DND-41 (cell line): ENCODE measurements at places on chromosomes 5 and 9.

DNA sequence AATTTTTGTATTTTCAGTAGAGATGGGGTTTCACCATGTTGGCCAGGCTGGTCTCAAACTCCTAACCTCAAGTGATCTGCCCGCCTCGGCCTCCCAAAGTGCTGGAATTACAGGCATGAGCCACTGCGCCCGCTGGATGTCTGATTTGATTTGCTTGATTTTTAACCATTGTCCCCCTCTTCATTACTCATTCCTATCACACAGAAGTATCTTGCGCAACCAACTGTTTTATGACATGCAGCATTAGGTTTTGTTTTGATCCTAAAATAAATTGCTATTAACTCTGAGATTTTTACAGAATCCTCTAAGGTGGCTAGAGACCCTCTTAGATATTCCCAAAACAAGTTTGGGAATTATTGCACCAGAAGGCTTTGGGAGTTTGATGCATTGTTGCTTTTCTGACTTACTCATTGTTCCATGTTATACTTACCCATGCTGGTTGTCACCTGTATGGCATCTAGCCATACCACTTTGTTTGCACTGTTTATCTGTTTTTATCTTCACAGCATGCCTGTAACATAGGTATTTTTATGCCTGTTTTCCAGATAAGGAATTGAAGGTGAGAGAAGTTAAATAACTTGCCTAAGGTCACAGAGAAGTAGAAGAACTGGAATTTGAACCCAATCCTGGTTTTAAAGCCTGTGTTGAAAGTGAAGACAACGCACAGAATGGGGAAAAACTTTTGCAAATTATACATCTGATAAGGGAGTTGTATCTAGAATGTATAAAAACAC is 35.9 kb upstream of the PWWP2A start:
- no peaks in the 10 kb centered on the region for H3K36me3 ChIP-seq
- no peak for DNase-seq
- H3K27me3 ChIP-seq, result no peaks in the 10 kb centered on the region
- H3K4me3 ChIP-seq, result no peak overlapping the region
- H3K4me1 ChIP-seq, result no peaks in the 10 kb centered on the region
- no peak overlapping the region for H3K27ac ChIP-seq

GRCh38 chr5:16529306-16529705 is 63.7 kb upstream of the ZNF622 start:
- H3K36me3 ChIP-seq, result no peaks in the 10 kb centered on the region
- H3K27me3 ChIP-seq, result no peaks in the 10 kb centered on the region
- no peak for DNase-seq
- no peak overlapping the region for H3K4me3 ChIP-seq
- H3K27ac ChIP-seq, result no peak overlapping the region

DNA sequence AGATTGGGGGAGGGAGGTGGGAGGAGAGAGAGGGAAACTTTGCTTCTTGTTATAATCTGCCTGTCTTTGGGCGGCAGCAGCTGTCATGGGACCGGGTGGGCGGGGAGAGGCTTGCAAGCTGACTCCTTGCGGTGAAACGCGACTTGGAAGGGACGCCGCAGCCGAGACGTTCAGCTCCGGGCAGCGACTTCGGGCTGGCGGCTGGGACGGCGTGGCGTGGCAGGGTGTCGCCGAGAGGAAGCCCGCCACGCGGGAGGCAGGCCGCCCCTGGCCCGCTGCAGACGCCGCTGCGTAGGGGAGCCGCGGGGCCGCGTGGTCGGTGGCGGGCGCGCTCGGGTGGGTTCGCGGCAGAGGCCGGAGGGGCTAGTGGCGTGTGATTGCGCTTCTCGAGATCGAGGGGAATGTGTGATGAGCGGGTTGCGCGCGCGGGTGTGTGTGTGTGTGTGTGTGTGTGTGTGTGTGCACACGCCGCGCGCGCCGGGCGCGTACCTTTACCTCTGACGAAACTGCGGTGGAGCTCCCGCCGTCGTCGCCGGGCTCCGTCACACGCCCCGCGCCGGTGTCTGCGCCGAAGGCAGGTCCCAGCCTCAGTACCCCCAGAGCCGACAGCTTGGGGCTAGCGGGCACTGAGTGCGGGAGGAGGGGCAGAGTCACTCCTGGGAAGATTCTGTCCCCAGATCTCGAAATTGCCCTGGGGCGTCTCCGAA is 1.7 kb downstream of the PPARGC1B start:
- peak overlapping the region; percentile 78; the same call in 1 of the 2 replicates for H3K4me3 ChIP-seq
- H3K4me1 ChIP-seq, result peaks cover 17% of the 10 kb centered on the region
- H3K27ac ChIP-seq, result no peak overlapping the region
- peaks cover 3% of the 10 kb centered on the region for H3K27me3 ChIP-seq

DNA sequence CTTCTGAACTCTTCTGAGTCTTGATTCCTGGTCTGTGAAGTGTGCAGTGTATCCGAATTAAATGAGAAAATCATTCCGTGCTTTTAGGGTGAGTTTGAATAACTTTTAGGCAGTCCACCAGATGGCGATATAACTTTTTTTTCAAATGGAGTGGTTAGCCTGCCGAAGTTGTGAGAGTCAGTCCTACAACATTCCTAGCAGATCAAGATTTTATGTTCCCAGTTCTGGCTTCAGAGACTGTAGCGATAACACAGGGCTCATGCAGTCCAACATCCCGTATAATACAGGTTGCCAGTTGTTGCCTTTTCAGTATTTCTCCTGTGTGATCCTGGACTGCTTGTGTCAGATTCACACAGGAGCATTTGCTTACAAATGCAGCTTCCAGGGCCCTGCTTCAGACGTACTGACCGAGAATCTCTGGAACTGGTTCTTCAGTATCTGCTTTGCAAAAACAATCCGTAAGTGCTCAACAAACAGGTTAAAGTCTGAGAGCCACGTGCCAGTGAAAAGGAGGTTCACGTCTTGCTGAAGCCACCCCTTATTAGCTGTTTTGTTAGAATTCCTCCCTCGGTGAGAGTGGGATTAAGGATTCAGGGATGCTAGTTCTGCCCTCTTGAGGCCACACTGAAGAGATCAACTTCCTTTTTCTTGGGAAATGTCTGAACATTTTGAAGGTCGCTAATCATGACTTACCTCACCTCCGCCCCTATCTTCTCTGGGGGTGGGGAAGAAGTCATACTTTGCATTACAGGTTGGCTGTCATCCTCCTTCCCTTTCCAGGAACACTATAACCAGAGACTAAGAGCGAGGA is 22.8 kb downstream of the SMIM3 start:
- no peaks in the 10 kb centered on the region for H3K4me1 ChIP-seq
- no peak overlapping the region for H3K4me3 ChIP-seq
- peak; percentile 24 for DNase-seq
- H3K27ac ChIP-seq, result no peak overlapping the region
- no peaks in the 10 kb centered on the region for H3K27me3 ChIP-seq

GRCh38 chr5:125484742-125485641 is 738.6 kb upstream of the ZNF608 start:
- no peak for DNase-seq
- H3K27me3 ChIP-seq, result no peaks in the 10 kb centered on the region
- no peak overlapping the region for H3K27ac ChIP-seq
- no peak overlapping the region for H3K4me3 ChIP-seq
- no peaks in the 10 kb centered on the region for H3K4me1 ChIP-seq

GRCh38 chr5:43221502-43221901 is 29.5 kb downstream of the NIM1K start:
- peaks cover 1% of the 10 kb centered on the region for H3K27me3 ChIP-seq
- no peaks in the 10 kb centered on the region for H3K4me1 ChIP-seq
- DNase-seq, result no peak
- no peak overlapping the region for H3K27ac ChIP-seq
- H3K4me3 ChIP-seq, result no peak overlapping the region

- no peak overlapping the region for H3K4me3 ChIP-seq
- H3K27ac ChIP-seq, result no peak overlapping the region
- H3K36me3 ChIP-seq, result no peaks in the 10 kb centered on the region
- no peaks in the 10 kb centered on the region for H3K27me3 ChIP-seq
- no peaks in the 10 kb centered on the region for H3K4me1 ChIP-seq
- no peak for DNase-seq
Measured at GRCh38 chr9:113796646-113797426, 79.3 kb upstream of the ZNF618 start.

GRCh38 chr9:26809795-26810194 is 82.8 kb downstream of the CAAP1 start:
- H3K4me3 ChIP-seq, result no peak overlapping the region
- no peaks in the 10 kb centered on the region for H3K27me3 ChIP-seq
- no peaks in the 10 kb centered on the region for H3K4me1 ChIP-seq
- no peak overlapping the region for H3K27ac ChIP-seq

DNA sequence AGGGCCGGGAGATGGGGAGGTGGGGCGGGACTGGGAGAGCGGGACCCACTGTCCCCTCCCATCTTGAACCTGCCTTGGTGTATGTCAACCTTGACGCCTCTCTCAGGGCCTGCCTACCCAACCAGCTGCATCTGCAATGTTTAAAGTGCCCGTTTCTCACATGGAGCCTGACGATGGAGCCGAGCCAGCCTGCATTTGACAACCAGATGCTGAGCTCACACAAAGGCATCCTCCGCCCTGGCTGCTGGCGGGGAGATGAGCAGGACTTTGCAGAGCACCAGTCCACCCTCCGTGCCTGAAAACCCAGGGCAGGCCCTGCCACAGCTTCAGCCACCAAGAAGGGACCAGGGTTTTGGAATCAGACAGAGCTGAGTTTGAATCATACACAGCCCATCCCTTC is 141.1 kb upstream of the SMIM23 start:
- no peak overlapping the region for H3K27ac ChIP-seq
- H3K4me1 ChIP-seq, result no peaks in the 10 kb centered on the region
- no peaks in the 10 kb centered on the region for H3K36me3 ChIP-seq
- DNase-seq, result no peak
- H3K4me3 ChIP-seq, result no peak overlapping the region

- no peaks in the 10 kb centered on the region for H3K36me3 ChIP-seq
- no peak for DNase-seq
- no peak overlapping the region for H3K4me3 ChIP-seq
Measured at GRCh38 chr9:101487443-101487840, 46.2 kb upstream of the RNF20 start.

DNA sequence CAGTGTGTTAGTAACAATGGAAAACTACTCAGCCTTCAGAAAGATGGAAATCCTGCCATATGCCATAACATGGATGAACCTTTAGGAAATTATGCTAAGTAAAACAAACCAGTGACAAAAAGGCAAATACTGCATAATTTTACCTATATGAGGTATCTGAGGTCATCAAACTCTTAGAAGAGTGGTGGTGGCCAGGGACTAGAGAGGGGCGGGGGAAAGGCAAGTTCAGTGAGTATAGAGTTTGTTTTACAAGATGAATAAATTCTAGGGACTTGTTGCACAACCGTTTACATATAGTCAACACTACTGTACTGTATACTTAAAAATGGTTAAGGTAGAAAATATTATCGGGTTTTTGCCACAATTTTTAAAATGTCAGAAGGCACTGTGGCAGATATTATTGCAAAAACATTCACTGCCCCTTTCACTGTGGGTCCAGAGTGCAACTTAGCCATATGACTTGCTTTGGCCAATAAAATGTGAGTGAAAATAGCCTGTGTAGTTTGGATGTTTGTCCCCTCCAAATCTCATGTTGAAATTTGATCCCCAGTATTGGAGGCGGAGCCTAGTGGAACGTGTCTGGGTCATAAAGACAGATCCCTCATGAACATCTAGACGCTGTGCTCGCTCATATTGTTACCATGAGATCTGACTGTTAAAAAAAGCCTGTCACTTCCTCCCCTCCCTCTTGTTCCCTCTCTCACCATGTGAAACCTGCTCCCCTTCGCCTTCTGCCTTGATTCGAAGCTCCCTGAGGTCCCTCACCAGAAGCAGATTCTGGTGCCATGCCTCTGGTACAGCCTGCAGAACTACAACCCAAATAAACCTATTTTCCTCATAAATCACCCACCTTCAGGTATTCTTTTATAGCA is 9.5 kb downstream of the ZNF367 start:
- no peaks in the 10 kb centered on the region for H3K27me3 ChIP-seq
- no peak for DNase-seq
- peaks cover 44% of the 10 kb centered on the region for H3K36me3 ChIP-seq
- H3K4me3 ChIP-seq, result no peak overlapping the region
- H3K27ac ChIP-seq, result no peak overlapping the region

GRCh38 chr5:176719113-176719739 is 71.9 kb downstream of the TSPAN17 start:
- H3K27ac ChIP-seq, result no peak overlapping the region
- H3K4me1 ChIP-seq, result no peaks in the 10 kb centered on the region
- no peaks in the 10 kb centered on the region for H3K36me3 ChIP-seq
- no peak overlapping the region for H3K4me3 ChIP-seq
- no peak for DNase-seq

GRCh38 chr9:127714951-127715469 is 453 bp downstream of the PTRH1 start:
- H3K27me3 ChIP-seq, result no peaks in the 10 kb centered on the region
- peaks cover 50% of the 10 kb centered on the region for H3K4me1 ChIP-seq
- no peak for DNase-seq
- peak overlapping the region; percentile 77 for H3K4me3 ChIP-seq

- H3K4me3 ChIP-seq, result no peak overlapping the region
- H3K27me3 ChIP-seq, result no peaks in the 10 kb centered on the region
- DNase-seq, result no peak
- H3K36me3 ChIP-seq, result no peaks in the 10 kb centered on the region; the same call in 1 of the 2 replicates
Measured at GRCh38 chr5:65695162-65695755, 26.6 kb downstream of the SGTB start.

DNA sequence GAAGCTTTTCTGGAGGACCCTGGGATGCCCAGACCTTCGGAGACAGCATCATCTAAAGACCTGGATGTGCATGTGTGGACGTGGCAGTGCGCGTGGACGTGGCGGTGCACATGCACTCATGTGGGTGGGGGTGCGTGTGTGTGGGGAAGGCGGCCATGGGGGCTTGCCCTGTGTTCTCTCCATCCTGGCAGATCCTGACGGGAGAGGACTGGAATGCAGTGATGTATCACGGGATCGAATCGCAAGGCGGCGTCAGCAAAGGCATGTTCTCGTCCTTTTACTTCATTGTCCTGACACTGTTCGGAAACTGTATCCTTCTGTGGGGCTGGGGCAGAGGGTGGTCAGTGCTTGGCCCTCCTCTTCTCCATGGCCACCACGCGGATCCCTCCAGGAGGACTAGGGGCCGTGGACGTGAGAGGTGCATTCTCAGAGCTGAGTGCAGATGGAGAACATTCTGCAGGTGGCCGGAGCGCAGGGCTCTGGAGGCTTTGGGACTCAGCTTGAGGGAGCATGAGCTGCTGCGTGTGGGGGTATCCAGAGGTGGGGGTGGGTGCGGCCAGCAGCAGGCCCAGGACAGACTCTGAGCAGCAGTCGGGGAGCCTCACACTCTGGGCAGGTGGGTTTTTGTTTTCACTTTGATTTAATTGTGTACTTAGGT is 129.1 kb downstream of the CACNA1B start:
- no peaks in the 10 kb centered on the region for H3K27me3 ChIP-seq
- no peak overlapping the region for H3K27ac ChIP-seq
- no peak for DNase-seq
- H3K4me3 ChIP-seq, result no peak overlapping the region
- no peaks in the 10 kb centered on the region for H3K4me1 ChIP-seq
